SJSA1 (cell line): ENCODE measurements at places on chromosomes 4 and X. TPM values are rescaled to one million over a fixed set of nuclear protein-coding genes. Genes with fewer than 3 reads are reported as not detected.

DNA sequence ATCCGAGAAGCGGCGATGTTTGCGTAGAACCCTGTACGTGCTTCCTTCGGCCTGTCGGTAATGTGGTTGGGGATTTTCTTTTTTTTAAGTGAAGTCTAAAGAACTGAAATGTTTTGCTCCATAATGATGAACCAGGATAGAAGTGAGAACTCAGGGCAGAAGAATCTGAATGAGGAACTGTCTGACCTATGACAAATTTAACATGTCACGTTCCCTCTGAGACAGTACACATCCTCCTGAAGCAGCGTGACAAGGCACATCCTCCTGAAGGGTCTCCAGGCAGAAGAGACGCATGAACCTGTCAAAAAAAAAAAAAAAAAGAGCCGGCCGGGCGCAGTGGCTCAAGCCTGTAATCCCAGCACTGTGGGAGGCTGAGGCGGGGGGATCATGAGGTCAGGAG, 6.2 kb downstream of the CSF2RA start:
- no peak for DNase-seq

Gene SPINK2
- not detected in 2 replicates for total RNA-seq

Gene RASSF6
- not detected in 2 replicates for total RNA-seq

DNA sequence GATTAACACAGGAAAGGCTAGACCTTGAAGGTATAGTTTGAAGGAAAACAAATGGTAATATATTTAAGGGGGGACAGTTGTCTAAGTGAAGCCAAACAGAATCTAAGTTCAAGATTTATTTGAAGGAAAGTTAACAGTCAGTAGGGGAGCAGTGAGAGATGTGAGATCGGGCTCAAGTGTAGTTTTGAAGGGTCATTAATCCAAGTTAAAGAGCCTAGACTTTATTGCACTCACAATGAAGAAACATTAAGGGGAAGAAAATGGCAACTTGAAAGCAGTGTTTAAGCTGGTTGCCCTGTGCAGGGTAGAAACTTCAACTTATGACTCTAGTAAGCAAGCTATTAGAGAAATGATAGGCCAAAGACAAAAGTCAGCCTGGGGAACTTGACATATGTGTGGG, 1952.2 kb downstream of the PCDH7 start:
- DNase-seq: no peak

- no peak for DNase-seq
Measured at GRCh38 chrX:20633451-20633850, 366.7 kb upstream of the RPS6KA3 start.

Gene DGKQ
- total RNA-seq: 2.4 and 4.2 TPM in 2 replicates

- DNase-seq: no peak
Measured at GRCh38 chrX:136185401-136186022, 38.2 kb downstream of the FHL1 start.

- no peak for DNase-seq
Measured at GRCh38 chr4:139799615-139800014, 134.0 kb downstream of the MGST2 start.

- no peak for DNase-seq
Measured at GRCh38 chr4:137000432-137000831, 531.9 kb downstream of the PCDH18 start.

- DNase-seq: no peak
Measured at GRCh38 chrX:44945736-44946135, 72.7 kb downstream of the KDM6A start.

- no peak for DNase-seq
Measured at GRCh38 chr4:88758264-88758663, 60.6 kb upstream of the NAP1L5 start.

GRCh38 chr4:164956766-164957643, 20.5 kb downstream of the TRIM61 start:
- DNase-seq: peak; percentile 61

Gene CLDN34
- total RNA-seq: not detected in 2 replicates

Gene BEX2
- not detected in 2 replicates for total RNA-seq

DNA sequence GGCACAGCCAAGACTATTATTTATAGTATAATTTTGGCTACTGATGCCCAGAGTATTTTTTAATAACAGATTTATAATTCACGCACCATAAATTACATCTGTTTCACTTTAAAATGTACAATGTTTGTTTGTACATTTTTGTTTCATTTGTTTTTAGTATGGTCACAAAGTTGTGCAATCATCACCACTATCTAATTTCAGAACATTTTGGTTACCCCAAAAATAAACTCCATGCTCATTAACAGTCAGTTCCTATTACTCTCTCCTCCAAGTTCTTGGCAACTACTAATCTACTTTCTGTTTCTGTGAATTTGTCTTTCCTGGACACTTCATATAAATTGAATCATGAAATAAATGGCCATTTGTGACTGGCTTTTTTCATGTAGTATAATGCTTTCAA, 176.7 kb downstream of the SH3BGRL start:
- DNase-seq: no peak

Gene PAGE2
- total RNA-seq: not detected in 2 replicates

Gene IL2RG
- total RNA-seq: not detected in 2 replicates

- DNase-seq: no peak
Measured at GRCh38 chr4:56134266-56134665, 185.5 kb downstream of the CEP135 start.

Gene RPS6KA6
- total RNA-seq: 2.4 and 5.9 TPM in 2 replicates
